ENCODE measurements at places on chromosomes 4 and X.

- no peaks in the 10 kb centered on the region for H3K36me3 ChIP-seq
- no peak for DNase-seq
- H3K4me1 ChIP-seq: peaks cover 5% of the 10 kb centered on the region
- no peak overlapping the region for H3K4me3 ChIP-seq
- H3K27ac ChIP-seq: no peak overlapping the region
Observed at GRCh38 chr4:165185448-165185847, 21.9 kb upstream of the KLHL2 start.

GRCh38 chr4:62162606-62163005, 962.5 kb downstream of the ADGRL3 start:
- no peak overlapping the region for H3K27ac ChIP-seq
- no peak overlapping the region for H3K4me3 ChIP-seq
- DNase-seq: no peak
- H3K36me3 ChIP-seq: no peaks in the 10 kb centered on the region

GRCh38 chr4:3305610-3306371, 13.0 kb downstream of the RGS12 start:
- H3K27ac ChIP-seq: no peak overlapping the region
- H3K27me3 ChIP-seq: peaks cover 8% of the 10 kb centered on the region
- no peak overlapping the region for H3K4me3 ChIP-seq
- no peaks in the 10 kb centered on the region for H3K36me3 ChIP-seq

DNA sequence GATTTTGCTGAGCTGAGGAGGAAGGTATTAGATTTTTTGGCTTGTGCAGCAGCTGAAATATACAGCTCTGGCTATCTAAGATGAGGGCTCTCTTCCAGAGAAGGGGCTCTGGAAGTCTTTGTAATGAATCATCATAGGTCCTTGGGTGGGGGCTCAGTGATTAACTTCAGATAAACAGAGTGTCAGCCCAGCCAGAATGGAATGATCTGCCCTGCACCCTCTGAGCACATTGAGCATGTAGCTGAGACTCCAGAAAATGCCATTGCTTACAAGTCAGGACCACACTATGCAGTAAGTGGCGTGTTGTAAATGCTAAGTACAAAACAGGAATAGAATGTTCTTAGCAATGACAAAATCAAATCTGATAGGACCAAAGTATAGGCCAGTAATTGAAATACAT, 836.0 kb downstream of the PDHA2 start:
- no peak for DNase-seq
- no peaks in the 10 kb centered on the region for H3K4me1 ChIP-seq
- no peaks in the 10 kb centered on the region for H3K36me3 ChIP-seq
- H3K27ac ChIP-seq: no peak overlapping the region

DNA sequence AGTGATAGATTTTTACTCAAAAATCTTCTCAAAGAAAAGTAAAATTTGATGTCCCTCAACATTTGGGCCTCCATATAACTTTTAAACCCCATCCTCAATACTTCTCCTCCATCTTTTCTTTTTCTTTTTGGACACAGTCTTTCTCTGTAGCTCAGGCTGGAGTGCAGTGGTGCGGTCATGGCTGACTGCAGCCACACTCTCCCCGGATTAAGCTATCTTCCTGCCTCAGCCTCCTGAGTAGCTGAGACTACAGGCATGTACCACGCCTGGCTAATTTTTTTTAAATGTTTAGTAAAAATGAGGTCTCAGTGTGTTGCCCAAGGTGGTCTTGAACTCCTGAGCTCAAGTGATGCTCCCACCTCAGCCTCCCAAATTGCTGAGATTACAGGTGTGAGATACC, 33.1 kb downstream of the KDM6A start:
- H3K27me3 ChIP-seq: no peaks in the 10 kb centered on the region
- H3K27ac ChIP-seq: no peak overlapping the region
- H3K36me3 ChIP-seq: peaks cover 26% of the 10 kb centered on the region
- no peak overlapping the region for H3K4me3 ChIP-seq

DNA sequence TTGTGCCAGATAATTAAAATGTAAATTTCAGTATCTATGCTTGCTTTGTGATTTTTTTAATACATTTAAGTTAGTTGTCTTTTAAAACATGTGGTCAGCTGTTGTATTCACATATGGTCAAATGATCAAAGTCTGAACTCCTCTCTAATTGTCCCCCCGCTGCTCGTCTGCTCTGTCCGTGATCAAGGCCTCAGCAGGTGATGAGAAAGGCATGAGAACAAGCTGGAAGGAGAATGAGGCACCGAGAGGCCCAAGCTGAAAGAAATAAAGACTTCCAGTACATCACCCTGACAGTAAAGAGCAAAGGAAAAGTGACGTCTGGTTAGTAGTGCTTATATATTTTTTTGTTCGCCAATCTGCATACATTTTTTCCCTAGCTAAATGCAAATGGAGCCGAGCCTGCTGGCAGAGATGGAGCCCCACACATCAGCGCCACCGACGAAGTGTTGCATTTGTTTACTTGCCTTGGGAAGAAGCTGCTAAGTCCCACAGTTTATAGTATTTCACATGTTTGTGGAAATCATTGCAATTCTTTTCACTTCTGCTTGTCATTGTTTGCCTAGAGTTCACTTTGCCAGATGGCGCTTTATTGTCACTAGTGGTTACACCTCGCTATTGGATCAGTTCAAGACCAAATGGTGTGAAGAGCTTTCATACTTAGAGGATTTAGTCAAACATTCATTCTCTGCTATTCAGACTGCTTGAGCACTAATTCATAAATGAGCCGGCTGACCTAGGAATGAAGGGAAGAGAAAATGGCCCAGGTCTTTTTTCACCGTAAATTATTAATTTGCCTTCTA, 181.5 kb downstream of the ZIC3 start:
- DNase-seq: no peak
- H3K27ac ChIP-seq: no peak overlapping the region
- no peak overlapping the region for H3K4me3 ChIP-seq

DNA sequence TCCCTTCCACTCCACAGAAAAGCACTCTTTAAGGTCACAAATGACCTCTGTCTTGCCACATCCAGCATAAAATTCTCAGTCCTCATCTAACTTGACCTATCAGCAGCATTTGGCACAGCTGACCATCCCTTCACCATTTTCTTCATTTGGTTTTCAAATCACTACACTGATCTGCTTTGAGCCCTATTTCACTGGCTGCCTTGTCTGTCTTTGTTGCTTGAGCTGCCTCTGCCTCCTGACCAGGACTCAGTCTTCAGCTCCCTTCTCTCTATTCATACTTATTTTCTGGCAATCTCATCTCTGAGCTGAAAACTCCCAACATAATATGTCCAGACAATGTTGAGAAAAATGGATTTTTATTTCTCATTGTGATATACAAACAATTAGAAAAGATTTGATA, 27.7 kb upstream of the PDE5A start:
- no peaks in the 10 kb centered on the region for H3K27me3 ChIP-seq
- no peak for DNase-seq
- no peaks in the 10 kb centered on the region for H3K4me1 ChIP-seq
- no peak overlapping the region for H3K27ac ChIP-seq
- H3K36me3 ChIP-seq: no peaks in the 10 kb centered on the region
- no peak overlapping the region for H3K4me3 ChIP-seq

GRCh38 chrX:20320461-20321159, 53.9 kb upstream of the RPS6KA3 start:
- H3K4me3 ChIP-seq: peak overlapping the region; percentile 30
- no peak for DNase-seq
- peaks cover 10% of the 10 kb centered on the region for H3K27me3 ChIP-seq
- no peaks in the 10 kb centered on the region for H3K36me3 ChIP-seq
- no peak overlapping the region for H3K27ac ChIP-seq

GRCh38 chr4:7557456-7557855, 122.7 kb upstream of the PSAPL1 start:
- no peak overlapping the region for H3K4me3 ChIP-seq
- no peaks in the 10 kb centered on the region for H3K27me3 ChIP-seq

DNA sequence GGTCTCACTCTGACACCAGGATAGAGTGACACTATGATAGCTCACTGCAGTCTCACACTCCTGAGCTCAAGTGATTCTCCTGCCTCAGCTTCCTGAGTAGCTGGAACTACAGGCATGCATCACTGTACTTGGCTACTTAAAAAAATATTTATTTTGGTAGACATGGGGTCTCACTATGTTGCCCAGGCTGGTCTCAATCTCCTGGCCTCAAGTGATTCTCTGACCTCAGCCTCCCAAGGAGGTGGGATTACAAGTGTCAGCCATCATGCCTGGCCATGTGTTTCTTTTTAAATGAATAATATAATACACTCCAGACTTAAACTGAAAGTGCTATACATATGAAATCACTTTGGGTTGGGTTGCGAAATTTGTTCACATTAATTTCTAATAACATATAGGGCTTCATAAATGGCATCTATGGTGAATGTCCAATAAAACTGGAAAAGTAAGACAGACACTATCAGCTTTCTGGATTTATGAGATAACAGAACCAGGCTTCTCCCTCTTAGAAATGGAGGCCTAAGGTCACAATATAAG, 48.0 kb downstream of the SEC24D start:
- no peaks in the 10 kb centered on the region for H3K27me3 ChIP-seq
- H3K36me3 ChIP-seq: peaks cover 31% of the 10 kb centered on the region
- DNase-seq: no peak
- no peak overlapping the region for H3K4me3 ChIP-seq
- no peaks in the 10 kb centered on the region for H3K4me1 ChIP-seq

GRCh38 chr4:184641022-184641421, 8.2 kb downstream of the CASP3 start:
- H3K36me3 ChIP-seq: peaks cover 87% of the 10 kb centered on the region
- no peak for DNase-seq
- no peak overlapping the region for H3K4me3 ChIP-seq
- H3K27ac ChIP-seq: peak overlapping the region; percentile 43

DNA sequence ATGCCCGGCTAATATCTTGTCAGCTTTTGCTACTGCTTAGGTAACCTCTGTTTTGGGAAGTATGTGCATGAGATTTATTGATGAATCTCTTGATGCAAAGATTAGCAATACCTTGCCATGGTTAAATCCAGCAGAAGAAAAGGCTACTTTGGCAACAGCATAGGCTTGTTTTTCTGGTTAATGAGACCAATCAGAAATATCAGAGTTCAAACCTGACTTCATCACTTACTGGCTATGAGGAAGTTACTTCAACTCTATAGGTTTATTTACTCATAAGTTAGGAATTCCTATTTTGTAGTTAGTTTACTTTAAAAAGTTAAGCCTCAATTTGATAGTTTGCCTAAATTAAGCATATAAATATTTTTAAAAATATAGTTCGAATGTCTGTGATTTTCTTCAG, 93.1 kb downstream of the PDLIM5 start:
- H3K27ac ChIP-seq: no peak overlapping the region
- H3K4me3 ChIP-seq: no peak overlapping the region
- H3K36me3 ChIP-seq: peaks cover 2% of the 10 kb centered on the region
- H3K4me1 ChIP-seq: peaks cover 15% of the 10 kb centered on the region
- no peaks in the 10 kb centered on the region for H3K27me3 ChIP-seq
- DNase-seq: no peak

DNA sequence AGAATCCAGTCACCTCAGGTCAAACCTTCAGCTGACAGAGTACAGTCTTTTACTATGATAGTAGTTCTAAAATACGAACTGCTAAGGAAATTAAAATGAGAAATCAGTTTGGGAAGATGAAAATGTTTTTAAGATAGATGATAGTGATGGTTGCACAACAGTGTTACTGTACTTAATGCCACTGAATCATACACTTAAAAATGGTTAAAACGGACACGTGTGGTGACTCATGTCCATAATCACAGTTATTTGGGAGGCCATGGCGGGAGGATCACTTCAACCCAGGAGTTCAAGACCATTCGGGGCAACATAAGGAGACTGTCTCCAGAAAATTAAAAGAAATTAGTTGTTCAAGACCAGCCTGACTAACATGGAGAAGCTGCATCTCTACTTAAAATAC, 41.4 kb downstream of the ABHD18 start:
- H3K27me3 ChIP-seq: no peaks in the 10 kb centered on the region
- no peak overlapping the region for H3K4me3 ChIP-seq
- H3K4me1 ChIP-seq: peaks cover 3% of the 10 kb centered on the region
- peaks cover 32% of the 10 kb centered on the region for H3K36me3 ChIP-seq
- H3K27ac ChIP-seq: no peak overlapping the region

- DNase-seq: no peak
- H3K27ac ChIP-seq: no peak overlapping the region
- no peaks in the 10 kb centered on the region for H3K4me1 ChIP-seq
- no peaks in the 10 kb centered on the region for H3K27me3 ChIP-seq
- H3K36me3 ChIP-seq: no peaks in the 10 kb centered on the region
Observed at GRCh38 chrX:80285131-80285773, 135.0 kb upstream of the TENT5D start.

DNA sequence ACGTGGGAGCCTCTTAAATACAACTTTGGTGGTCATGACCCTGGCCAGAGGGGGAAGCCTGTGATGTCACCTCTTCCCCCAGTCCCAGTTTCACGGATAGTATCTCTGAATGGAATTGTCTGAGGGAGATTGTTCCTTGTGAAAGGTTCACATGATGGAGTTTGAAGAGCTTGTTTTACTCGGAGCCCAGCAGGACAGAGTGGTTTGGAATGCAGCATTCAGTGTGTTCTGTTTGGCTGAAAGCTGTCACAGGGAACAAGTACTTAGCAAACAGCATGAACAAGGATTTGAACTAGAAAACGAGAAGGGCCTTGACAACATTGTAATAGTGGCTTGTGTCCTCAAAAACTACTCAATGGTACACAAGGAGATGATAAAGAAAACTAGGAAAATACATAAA, 133.9 kb upstream of the CXorf66 start:
- H3K4me3 ChIP-seq: no peak overlapping the region
- H3K27ac ChIP-seq: no peak overlapping the region
- no peaks in the 10 kb centered on the region for H3K27me3 ChIP-seq
- DNase-seq: no peak

DNA sequence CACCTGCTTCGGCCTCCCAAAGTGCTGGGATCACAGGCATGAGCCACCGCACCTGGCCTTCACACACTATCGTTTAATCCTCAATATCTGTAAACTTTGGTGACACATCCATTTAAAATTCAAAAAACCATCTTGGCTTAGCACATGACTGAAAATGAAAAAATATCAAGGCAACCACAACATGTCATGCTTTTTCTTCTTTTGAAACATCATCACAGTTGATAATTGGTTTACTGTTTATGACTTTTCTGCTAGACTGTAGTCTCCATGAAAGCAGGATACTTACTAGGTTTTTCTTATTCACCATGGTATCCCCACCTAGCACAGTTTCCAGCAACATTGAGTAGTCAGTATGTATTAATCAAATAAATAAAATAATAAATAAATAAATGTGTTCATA, 11.0 kb downstream of the GNRHR start:
- no peaks in the 10 kb centered on the region for H3K27me3 ChIP-seq
- peaks cover 20% of the 10 kb centered on the region for H3K4me1 ChIP-seq
- DNase-seq: no peak
- peaks cover 14% of the 10 kb centered on the region for H3K36me3 ChIP-seq
- H3K27ac ChIP-seq: no peak overlapping the region
